Activated CD4-positive, alpha-beta memory T cell treated with anti-CD3 and anti-CD28 coated beads for 36 hours (primary cell): ENCODE measurements at places on chromosomes 12 and 14. TPM values are rescaled to one million over a fixed set of nuclear protein-coding genes. Genes with fewer than 3 reads are reported as not detected.
A peak's percentile ranks its signal among the peaks of the same experiment; 100 is the strongest.

Gene SNX6
- total RNA-seq, result 82.0 TPM

GRCh38 chr12:110656071-110656655, 32.8 kb downstream of the HVCN1 start:
- no peak for DNase-seq

- DNase-seq, result no peak
These were observed 15.0 kb upstream of the PSMA6 start for GRCh38 chr14:35277179-35277578.

Gene JPH4
- total RNA-seq, result not detected

- no peak for DNase-seq
These were observed 19.8 kb downstream of the ITPK1 start for GRCh38 chr14:93095742-93096510.

DNA sequence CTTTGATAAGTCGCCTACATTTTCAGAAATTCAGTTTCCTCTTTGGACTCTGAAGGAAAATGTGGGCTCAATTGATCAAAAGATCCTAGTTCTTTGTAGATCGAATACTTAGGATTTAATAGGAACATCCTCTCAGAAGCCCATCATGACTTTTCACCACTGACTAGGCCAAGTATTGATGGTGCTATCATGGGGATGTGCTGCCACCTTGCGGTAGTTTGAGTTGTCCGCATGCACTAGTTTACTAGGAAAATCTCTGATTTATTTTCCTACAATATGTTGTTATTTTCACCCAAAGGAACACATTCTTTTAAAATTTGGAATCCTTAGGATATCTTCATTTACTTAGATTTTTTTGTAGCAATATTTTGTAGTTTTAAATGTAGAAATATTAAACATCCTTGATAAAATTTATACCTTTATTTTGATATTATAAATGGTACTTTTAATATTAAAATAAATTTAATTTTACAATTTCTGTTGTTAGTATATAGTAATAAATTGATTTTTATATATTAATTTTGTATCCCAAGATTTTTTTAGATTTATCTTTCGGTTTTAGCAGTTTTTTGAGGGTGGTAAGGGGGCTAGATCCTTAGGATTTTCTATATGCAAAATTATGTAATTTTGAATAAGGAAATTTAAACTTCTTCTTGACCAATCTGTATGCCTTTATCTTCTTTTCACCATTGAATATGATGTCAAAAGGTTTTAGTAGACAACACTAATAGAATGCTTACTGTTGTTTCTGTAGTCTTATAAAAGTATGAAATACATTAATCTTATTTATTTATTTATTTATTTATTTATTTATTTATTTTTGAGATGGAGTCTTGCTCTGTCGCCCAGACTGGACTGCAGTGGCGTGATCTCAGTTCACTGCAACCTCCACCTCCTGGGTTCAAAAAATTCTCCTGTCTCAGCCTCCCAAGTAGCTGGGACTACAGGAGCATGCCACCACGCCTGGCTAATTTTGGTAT, 52.9 kb upstream of the OR9K2 start:
- DNase-seq, result peak; percentile 84

GRCh38 chr14:91910196-91910595, 37.3 kb downstream of the FBLN5 start:
- no peak for DNase-seq

Gene DIO2
- total RNA-seq, result not detected

GRCh38 chr12:40171501-40171900, 53.3 kb upstream of the LRRK2 start:
- no peak for DNase-seq

Gene PAX9
- total RNA-seq, result not detected

- DNase-seq, result no peak
These were observed 958.7 kb downstream of the FSCB start for GRCh38 chr14:43548368-43548767.

DNA sequence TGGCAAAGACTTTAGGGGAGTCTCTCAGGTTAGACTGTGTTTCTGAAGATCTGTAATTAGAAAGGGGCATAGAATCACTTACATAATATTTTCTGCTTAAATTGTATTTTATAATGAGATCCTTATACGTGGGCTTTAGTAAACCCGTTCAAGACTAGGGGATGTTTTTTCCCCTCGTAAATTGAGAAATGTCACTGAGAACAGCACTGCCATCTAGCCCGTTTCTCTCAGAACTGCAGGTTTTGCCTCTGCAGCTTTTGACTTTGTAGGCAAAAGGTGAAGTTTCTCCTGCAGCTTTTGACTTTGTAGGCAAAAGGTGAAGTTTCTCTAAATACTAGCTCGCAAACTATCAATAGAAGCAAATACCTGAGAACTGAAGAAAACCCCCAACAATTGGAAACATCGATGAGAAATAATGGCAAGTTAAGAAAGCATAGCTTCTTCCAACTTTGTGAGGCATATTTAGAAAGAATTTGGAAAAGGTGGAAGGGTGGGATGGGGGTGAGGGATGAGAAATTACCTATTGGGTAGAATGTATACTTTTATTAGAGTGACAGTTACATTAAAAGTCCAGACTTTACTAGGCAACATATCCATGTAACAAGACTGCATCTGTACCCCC, 9.9 kb upstream of the ASPG start:
- no peak for DNase-seq

DNA sequence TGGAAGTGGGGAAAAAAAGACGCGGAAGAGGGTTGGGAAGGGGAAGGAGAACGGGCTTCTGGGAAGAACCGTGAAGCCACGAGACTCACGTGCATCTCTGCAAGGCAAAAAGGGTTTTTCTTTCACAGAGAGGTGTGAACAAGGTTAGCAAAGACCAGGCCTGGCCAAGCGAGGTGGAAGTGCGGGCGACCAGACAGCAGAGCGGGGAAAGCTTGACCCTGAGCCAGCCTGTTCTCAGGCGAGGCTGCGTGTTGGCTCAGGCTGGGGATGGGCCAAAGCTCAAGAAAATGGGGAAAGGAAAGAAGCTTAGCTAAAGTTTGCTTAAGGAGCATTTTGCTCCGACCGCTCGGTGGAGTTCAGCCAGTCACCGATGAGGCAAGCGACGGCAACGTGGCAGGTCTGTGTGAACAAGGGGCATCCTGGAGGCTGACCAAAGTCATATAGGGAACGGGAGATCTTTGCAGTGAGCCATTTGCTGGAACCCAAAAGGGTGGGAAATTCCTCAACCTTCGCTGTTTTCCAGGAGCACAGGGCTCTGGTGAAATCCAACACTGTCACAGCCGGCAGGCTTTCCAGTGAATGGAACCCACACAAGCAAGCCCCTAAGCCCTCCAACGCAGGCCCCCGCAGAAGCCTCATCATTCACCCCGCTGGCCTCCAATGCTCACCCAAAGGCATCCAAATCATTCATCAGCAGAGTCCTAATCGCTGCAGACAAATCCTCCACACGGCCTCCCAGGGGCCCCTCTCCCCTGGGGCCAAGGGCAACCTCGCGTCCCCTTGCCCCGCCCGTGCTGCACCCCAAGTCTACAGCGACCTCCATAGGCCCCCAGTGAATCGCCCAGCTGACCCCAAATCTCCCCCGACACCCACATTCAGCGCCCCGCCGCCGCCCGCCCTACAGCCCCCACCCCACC, 754 bp downstream of the ZNF605 start:
- peak; percentile 44 for DNase-seq

DNA sequence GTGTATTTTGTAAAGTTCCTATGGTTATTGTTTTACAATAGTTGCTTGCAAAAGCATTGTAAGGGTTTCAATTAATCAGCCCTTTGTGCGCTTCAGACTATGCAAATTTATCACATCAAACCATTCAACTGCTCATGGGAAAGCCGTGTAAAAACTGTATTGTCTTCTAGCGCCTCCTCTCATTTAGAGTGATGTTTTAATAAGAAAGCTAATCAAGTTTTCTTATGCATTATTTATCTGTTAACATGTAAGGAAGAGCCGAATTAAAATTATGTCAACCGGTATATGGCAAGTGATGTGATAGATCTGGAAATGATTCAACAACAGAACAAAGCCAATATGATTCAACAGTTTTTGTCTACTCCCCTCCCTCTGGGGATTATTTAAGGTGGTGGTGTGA, 92.5 kb upstream of the RFX4 start:
- no peak for DNase-seq

GRCh38 chr12:123344086-123344485, 20.6 kb downstream of the SBNO1 start:
- no peak for DNase-seq

DNA sequence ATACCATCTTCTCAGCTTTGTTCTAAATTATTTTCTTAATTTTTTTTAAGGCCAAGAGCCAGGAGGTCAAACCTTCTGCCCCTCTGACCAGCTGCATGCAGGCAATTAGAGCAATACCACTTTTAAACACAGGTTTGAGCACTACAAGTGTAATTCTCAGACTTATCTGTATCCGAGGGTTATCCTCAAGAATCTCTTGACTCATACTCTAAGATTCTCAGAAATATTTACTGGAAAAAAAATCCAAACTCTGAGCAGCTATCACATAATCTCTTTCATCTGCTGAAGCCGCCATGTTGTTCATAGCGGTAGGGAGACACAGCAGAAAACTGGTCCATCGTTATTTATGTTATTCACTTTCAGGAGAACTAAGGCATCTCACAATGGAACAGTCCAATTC, 27.4 kb upstream of the PTHLH start:
- no peak for DNase-seq

DNA sequence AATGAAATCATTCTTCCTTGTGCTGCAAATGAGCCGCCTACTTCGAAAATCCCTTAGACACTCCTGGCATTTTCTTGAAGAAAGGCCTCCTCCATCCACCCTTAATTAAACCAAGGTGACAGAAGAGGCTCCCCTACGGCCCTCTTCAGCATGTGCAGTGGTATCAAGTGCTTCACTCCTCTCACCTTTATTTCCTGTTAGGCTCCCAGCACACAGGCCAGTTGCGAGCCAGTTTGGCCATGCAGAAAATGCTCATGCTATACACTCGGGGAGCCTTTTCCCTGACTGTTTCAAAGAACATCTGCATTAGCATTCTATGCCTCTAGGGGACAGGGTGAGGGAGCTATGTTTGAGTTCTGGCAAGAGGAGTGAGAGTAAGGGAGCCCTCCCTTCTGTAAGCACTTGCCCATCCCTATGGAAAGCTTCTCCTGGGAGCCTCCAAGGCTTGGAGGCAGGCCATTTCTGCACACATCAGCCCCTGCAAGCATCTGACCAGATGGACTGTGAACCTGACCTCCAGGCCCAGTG, 291.5 kb downstream of the RPS29 start:
- DNase-seq, result no peak

Gene MYF6
- not detected for total RNA-seq

DNA sequence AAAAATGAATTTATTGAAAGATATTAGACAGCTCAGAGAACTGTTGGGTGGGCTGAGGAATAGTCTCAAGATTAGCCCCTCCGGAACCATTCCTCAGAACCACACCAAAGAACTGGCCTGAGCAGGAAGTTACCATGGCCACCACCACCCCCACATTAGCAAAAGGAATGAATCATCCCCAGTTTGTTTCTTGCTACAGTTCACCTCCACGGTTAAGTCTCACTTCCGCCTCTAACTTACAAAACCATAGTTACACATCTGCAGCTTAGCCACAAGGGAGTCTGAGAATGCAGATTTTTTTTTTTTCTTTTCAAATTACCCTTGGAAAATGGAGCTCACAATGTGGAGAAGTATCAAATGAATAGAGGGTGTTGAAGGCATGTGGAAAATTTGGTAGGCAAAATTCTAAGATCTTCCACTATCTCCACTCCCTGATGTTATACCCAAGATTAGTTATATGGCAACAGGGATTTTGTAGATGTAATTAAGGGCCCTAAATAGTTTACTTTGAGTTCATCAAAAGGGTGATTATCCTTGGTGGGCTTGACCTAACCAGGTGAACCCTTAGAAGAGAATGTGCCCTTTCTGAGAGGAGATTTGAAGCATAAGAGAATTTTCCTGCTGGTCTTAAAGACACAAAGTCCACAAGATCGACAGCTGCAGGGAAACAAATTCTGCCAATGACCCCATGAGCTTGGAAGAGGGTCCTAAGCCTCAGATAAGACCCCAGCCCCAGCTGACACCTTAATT, 129.8 kb upstream of the KRR1 start:
- DNase-seq, result peak; percentile 67

DNA sequence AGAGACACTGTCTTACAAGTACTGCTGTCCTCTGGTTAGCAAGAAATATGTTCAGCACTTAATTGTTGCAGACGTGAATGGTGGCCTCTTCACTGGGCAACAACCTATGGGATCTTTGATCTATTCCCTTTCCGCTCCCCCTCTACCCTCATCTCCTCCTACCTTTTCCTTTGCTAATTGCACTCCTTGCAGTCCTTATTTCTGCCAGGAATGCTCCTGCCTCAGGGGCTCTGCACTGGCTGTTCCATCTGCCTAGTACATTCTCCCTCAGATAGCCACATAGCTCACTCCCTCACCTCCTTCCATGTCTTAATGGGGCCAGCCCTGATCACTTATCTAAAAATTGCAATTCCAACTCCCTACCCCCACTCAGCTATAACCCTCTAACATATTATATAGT, 4.5 kb upstream of the NFYB start:
- DNase-seq, result no peak

DNA sequence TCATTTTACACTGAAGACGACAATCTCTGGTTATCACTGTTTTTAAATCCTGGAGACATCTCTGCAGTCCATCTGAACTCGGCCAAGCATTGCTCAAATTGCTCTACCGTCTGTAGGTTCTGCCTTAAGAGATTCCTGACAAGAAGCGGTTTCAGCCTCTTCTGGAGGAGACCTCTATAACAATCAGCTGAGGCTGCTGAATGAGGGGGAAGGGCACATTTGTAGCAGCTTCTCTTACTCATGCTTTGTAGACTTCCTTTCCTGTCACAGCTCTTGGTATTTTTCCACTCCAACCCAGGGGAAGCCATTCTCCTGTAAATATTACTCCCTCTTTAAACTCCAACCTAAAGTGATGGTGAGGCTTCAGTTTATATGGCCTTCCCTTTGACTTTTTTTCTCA, 3.0 kb downstream of the ARG2 start:
- peak; percentile 24 for DNase-seq

DNA sequence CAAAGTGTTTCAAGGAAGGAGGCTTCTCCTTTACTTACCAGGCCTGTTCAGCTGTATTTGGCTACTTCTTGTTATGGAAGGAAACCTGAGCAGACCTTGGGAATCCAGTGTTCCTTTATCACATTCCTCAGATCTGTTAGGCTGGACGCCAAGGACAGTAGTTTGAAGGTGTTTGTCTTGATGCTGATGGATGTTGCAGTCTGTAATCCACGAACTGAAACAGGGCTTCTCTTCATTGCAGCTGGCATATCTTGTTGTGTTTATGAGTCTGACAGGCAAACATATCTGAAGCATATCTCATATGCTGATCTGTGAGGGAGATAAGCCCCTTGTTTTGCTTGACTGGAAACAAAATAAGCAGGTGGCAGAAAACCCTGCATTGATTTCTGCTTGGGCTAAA, 904.3 kb downstream of the NRXN3 start:
- no peak for DNase-seq

GRCh38 chr12:90004319-90005074, 295.9 kb upstream of the ATP2B1 start:
- no peak for DNase-seq

Gene STON2
- 0.34 TPM for total RNA-seq
